ENCODE measurements at places on chromosomes 16 and 17.
A peak's percentile ranks its signal among the peaks of the same experiment; 100 is the strongest.

- no peak for DNase-seq
Measured at GRCh38 chr17:48503747-48504146, 27.1 kb downstream of the HOXB1 start.

- no peak for DNase-seq
Measured at GRCh38 chr17:52134641-52135040, 23.9 kb downstream of the CA10 start.

GRCh38 chr16:85929259-85929721 lies 30.3 kb downstream of the IRF8 start:
- no peak for DNase-seq

DNA sequence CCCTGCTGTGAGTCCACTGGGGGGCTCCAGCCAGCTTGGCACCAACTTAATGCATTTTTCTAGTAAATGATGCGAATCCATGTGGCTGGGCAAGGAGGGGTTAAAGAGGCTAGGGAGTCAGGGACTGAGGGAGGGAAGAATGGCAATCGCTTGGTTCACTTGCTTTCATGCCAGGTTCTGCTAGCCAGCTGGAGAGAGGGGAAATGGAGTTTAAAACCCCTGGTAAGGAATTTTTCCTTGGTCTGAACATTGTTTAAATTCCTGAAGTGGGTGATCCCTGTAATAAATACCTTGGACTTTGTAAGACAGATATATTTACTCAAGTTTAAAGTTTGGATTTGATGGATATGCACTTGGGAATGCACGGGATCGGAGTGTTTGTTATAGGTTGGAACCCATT lies 22.8 kb downstream of the ANKFN1 start:
- peak; percentile 12 for DNase-seq

DNA sequence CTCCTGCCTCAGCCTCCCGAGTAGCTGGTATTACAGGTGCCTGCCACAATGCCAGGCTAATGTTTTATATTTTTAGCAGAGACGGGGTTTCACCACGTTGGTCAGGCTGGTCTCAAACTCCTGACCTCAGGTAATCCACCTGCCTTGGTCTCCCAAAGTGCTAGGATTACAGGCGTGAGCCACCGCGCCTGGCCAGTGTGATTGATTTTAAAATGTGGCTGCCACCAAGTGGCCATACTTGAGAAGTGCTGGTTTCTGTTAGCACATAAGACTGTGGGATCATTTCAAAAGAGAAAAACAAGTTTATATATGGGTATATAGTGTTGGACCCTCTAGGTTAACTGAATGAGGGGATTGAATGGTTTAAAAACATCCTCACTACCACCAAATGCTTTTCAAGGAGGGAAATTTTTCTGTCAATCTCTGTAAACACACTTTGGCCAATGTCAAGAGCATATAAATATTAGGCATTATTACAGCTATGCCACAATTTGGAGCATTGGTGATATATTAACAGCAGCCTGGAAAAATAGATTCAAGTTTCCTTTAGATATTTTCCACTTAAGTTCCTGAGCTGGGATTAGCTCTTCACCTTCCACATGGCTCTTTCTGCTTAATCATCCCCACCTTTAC lies 13.5 kb upstream of the DHRS13 start:
- DNase-seq = peak; percentile 64

DNA sequence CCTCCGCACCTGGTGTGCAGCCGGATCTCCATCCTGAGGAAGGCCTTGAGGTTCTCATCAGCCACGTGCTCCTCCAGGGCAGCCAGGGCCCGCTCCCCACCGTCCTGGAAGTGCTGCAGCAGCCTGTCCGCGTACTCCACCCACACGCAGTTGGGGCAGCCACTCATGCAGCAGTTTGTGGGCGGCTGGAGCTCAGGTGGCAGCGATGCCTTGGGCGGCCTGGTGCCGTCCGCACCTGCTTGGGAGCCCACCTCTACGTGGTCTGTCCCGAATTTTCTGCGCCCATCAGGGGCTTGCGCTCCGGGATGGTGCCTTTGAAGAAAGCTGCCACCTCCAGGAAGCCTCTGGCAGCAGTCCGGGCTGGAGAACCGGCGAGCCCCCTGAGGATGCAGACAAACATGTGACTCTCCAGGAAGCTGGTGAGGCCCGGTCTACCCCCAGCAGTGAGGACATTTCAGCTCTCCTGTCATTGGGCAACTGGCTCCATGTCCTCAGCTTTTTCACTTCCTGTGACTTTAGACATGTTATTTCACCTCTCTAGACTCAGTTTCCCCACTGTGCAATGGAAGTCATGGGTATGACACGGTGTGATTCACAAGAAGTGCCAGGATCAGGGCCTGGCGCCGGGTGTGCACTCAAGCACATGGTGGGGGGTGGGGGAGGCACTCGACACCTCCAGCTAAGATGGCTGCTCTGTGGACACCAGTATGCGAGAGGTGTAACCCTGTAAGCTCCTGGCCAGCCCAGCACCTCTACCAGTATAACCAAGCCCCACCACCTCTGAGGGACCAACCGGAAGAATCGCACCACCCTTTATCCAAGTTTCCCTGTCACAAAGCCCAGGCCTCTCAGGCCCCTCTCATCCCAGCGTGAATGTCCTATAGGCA lies 957 bp downstream of the OXLD1 start:
- peak; percentile 18 for DNase-seq

- DNase-seq = no peak
Measured at GRCh38 chr16:28081391-28081968, 18.0 kb upstream of the GSG1L start.

DNA sequence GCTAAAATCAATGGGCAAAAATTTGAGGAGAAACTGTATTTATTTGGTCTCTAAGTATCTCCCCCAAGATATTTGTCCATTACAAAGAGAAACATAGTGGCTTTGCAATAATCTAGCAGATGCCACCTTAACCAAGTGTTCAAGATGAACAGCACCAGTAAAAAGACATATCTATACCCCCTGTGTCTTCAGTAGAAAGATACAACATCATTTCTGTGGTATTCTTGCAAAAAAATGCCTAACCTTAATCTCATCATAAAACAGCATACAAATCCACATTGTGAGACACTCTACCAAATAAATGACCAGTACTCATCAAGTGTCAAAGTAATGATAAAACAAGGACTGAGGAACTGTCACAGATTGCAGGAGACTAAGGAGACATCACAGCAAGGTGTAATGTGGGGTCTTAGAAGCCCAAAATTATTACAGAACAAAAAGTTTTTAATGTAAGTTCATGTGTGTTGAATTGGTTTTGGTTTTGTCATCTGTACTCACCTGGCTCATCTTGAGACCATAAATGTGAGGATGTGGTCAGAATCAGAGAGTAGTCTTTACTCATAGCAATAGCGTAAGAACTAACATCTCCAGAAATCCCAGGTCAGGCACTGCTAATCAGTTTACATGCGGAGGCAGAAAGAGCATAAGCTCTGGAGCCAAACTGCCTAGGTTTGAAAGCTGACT lies 77.2 kb downstream of the AATF start:
- no peak for DNase-seq

DNA sequence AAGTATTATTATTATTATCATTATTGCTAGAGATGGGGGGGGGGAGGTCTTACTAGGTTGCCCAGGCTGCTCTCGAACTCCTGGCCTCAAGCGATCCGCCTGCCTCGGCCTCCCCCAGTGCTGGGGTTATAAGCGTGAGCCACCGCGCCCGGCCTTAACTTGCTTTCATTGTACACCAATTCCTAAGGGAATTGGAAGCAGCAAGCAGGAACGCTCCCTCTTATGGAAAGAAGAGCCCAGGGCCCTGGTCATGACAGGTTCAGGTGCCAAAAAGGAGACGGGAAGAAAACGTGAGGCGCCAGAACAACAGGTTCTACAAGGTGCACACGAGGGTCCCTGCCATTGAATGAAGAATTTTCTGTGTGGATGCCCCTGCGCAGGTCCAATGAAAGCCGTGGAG lies 540 bp upstream of the RPL38 start:
- no peak for DNase-seq

- DNase-seq = no peak
Measured at GRCh38 chr17:12362853-12363455, 302.7 kb upstream of the MYOCD start.

GRCh38 chr16:74951681-74952080 lies 33.2 kb downstream of the WDR59 start:
- DNase-seq = no peak

Data from fibroblast of pulmonary artery (primary cell).